Cardiac septum (tissue), 1 donor: ENCODE measurements at places on chromosomes 7 and 10.

DNA sequence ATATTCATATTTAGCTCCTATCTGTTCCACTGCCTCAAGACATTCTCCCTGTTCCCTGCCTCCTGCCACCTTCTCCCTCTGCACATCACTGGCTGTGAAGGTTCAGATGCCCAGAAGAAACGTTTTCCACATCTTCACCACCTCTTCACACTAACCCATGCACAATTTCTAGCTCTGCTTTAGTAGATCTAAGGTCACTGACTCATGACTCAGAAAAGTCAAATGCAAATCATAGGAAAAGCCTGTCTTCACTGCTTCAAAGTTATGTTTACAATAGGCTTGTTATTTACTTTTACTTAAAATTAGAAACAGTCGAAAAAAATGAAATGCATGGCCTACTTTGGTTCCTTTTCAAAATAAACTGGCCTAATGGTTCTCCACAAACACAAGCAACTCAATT, 2.5 kb downstream of the SCRN1 start:
- no peak for DNase-seq

GRCh38 chr7:141699860-141700259, 2.1 kb downstream of the DENND11 start:
- DNase-seq: no peak

GRCh38 chr7:21128062-21128817, 299.6 kb upstream of the SP4 start:
- DNase-seq: no peak

DNA sequence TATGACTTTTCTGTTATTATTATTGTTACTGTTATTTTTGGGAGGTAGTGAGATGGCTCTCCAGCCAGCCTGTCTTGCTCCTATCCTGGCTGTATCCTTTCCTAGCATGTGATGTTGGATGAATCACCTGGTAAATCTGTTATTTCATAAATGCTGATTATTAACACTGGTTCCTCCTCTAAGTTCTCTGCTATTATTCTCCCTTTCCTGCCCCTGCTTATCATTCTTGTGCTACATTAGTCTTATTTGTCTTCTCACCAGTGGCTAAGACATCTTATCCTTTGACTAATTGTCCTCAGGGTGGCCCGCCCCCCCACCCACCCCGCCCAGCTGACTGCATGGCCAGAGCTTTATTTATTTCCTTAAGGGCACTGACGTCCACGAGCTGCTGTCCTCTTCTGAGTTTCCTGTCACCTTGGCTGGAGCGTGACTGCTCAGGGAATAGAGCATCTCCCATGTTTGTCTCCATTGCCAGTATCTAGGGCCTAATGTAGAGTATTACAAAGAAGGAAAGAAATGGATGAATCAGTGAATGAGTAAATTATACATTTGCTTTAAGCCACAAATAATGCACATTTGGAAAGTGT, 110.1 kb upstream of the KLF6 start:
- no peak for DNase-seq
